Stimulated activated effector memory CD8-positive, alpha-beta T cell treated with anti-CD3 and anti-CD28 coated beads, Interleukin-12 subunit alpha, Interleukin-12 subunit beta, amount 100 ng/mL, for 72 hours (primary cell): ENCODE measurements at places on chromosomes 4 and X.

DNA sequence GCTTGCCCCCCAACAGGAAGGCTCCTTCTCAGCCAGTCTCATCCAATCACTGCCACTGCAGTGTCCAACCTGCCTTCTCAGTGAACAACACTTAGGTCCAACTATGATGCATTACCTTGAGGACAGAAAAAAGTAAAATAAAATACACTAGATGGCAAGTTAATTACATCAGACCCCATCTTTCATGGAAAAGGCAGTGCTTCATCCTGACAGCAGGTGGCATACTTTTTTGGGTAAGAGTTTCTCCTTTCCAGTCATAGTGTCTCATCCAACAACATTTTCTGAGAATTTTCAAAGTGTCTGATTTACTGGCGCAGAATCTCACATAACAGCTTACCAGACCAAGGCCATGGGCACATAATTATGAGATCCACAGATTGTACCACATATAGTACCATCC lies 1742.8 kb downstream of the PCDH7 start:
- DNase-seq = no peak

DNA sequence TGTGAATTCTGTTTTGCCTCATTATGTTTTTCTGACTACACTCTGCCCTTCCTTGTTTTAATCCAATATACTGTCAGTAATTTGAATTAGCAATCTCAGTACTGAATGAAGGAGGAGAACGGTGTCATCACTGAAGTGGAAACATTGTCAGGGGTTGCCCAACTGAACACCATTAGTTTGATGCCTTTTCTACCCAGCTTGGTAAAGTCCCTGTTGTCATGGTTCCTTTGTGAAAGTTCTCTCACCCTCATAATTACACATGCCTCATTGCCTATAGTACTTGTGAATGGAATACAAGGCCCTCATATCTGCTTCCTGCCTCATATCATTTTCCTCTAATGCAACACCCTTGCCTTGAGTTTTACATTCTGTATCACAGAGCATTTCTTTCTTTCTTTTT lies 76.9 kb downstream of the RRAGB start:
- DNase-seq = no peak

DNA sequence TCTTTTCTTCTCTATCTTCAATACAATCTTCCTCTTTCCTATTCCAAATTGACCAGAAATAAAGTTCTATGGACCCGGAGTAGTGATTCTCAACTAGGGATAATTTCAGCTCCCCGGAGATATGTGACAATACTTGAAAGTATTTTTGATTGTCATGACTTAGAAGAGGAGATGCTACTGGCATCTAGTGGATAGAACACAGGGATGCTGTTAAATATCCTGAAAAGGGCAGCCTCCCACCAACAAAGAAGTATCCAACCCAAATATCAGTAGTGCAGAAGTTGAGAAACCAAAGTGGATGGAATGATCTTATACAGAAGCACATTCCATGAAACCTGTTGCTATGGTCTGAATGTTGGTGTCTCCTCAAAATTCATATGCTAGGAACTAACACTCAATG lies 65.7 kb upstream of the NDST3 start:
- DNase-seq = no peak

DNA sequence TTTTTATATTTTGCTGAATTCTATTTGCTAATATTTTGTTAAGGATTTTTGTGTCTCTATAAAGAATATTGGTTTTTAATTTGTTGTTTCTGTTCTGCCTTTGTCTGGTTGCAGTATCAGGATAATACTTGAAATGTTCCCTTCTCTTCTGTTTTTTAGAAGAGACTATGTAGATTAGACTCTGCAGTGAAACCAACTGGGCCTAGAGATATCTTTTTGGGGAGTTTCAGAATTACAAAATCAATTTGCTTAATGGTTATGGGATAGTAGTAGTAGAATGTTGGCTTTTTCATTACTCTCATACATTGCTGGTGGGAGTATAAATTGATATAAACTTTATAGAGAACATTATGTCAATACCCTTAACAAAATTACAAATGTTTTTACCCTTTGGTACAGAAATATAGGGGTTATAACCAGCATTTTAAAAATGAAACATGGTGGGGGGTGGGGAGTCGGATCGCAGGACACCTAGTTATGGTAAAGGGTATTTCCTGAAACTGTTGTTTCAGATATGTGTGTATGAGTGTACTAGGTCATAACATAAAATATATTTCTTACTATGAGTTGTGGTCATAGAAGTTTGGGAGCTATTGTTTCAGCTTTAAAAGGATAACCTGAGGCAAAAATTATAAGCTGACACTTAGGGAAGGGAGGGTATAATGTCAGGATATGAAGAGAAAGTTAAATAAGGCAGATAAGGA lies 29.0 kb downstream of the CLOCK start:
- no peak for DNase-seq

DNA sequence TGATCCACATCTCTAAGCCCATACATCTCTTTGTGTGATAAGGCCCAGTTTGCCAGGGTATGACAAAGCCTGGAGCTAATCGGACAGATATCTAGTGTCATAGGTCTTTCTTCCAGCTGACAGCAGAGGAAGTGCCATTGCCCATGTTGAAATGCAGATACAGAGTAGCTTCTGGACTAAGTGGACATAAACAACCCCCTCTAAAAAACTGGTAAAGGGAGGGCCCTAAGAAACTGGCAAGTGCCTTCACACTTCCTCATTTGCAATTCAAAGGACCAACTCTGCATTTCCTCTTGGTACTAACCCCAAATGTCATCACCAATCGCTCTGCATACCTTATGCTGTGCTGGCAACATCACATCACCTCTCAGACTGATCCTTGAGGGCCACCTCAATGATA lies 20.8 kb downstream of the ARHGEF6 start:
- DNase-seq = no peak
